Hematopoietic multipotent progenitor cell treated with erythropoietin and hydrocortisone succinate and interleukin-3 and kit ligand, for 15 days (in vitro differentiated cells): ENCODE measurements at places on chromosomes 12 and 14.

- peak; percentile 98 for DNase-seq
Measured at GRCh38 chr12:120317224-120318105, 10.1 kb downstream of the PLA2G1B start.

DNA sequence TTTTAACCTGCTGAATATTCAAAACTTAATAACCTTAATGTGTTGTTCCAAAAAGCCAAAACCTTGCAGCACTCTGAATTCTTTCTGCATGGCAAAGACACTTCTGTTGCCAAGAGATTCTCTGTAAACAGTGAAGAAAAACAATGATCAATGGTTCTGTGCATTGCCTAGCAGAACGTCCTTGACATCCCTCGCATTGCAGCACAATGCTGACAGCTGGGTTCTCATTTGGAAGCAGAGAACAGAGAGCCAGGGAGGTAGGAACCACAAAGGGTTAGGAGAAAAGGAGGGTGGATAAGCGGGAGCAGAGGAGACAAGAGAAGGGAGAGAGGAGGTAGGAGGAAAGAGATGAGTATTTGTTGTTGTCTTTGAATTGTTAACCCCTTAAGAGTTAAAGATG lies 501.1 kb downstream of the NAV3 start:
- no peak for DNase-seq

- DNase-seq: no peak
Measured at GRCh38 chr12:28963554-28963953, 185.5 kb upstream of the FAR2 start.

DNA sequence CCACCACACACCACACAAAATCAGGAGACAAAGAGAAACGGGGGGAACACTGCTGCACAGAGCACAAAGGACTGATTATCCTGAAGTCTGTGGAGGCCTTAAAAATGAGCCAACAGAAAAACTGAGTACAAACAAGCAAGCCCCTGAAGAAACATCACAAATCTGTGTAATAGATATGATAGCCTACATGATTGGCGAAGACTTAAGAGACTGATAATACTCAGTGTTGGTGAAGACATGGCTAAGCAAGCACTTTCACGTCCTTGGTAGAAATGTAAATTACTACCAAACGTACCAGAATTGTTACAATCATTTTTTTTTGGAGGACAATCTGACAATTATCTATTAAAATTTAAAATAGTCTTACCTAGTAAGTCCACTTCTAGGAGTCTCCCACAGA lies 74.6 kb downstream of the NINJ2 start:
- DNase-seq: no peak

DNA sequence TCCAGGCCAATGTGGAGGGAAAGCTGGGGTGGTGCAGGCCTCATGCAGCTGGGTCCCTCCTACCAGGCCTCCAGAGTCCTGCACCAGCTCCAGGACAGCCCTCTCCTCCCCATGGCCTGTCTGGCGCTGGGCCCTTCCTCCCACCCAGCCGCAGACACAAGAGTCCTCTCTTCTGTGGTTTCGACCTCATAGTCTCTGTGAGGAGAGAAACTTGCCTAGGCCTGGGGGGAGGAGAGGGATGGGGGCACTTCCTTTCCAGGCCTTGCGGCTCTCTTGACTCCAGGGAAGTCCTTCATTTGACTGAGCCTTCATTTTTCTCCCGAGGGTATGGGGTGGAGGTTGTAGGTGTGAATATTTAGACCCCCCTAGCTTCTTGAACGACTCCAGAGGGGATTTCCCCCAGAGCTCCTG lies 2.3 kb downstream of the MMP14 start:
- no peak for DNase-seq

DNA sequence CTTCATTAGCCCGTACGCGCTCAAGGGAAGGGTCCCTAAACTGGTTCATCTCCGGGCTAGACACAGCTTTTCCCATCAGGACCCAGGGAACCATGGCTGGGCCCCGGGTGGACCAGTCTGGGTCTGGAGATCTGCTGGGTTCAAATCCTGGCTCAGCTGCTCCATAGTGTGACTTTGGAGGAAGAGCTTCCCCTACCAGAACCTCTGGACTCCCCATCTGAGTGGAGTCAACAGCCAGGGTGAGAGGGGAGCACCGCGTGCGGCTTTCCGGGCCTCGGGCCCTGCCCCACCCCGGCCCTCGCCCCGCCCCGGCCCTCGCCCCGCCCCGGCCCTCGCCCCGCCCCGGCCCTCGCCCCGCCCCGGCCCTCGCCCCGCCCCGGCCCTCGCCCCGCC lies 41.2 kb downstream of the BEGAIN start:
- DNase-seq: no peak

- no peak for DNase-seq
Measured at GRCh38 chr12:53399896-53400295, 19.9 kb downstream of the SP1 start.
